Activated T-helper 1 cell treated with anti-CD3 and anti-CD28 coated beads, Interleukin-2, amount 50 U/mL, for 16 hours (primary cell): ENCODE measurements at places on chromosomes 4 and X.
A peak's percentile ranks its signal among the peaks of the same experiment; 100 is the strongest.

- no peak for DNase-seq
These were observed 15.3 kb downstream of the PDK3 start for GRCh38 chrX:24480400-24480865.

GRCh38 chrX:155334486-155335336 is at the start of gene CLIC2:
Gene CLIC2 (minus strand): TSS chrX:155334614. CDS start chrX:155334427, 187 bp downstream.
- DNase-seq, result no peak

DNA sequence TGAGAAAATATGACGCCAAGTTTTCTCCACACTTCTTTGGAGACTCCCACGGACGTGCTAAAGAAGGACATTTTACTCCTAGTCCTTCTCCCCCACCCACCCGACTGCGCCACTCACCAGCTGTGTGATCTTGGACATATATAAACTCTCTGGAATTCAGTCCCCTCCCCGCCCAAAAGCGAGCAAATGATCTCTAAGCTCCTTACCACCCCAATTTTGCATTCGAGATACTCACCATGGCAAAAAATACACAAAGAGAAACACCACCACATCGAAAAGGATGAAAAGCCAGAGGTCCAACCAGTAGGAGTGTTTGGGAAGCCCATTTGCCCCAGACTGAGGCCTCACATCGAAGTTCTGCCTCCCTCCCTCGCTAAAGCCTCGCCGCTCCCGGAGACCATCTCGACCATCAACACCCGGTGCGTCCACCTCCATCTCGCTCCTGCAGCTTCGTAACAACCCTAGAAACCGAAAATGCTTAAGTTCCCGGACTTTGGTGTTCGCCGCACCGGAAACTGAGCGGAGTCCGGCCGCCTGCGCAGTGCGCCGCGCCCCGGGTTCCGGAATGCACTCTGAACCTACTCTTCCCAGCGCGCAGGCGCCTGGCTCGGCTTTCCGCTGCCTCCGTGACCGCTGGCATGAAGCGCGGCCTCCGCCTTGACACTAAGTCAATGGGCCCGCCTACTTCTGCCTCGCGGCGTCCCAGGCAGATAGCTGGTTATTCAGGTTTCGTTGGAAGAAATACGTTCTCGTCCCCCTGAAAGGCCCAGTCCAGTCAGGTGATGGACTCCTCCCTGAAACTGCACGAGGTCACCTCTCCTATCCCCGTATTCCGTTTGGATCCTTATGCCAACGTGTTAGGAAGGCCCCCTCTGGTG is 21.6 kb downstream of the FABP2 start:
- DNase-seq, result peak; percentile 80

- no peak for DNase-seq
These were observed 70.6 kb downstream of the TMEM144 start for GRCh38 chr4:158280856-158281255.

GRCh38 chrX:21655901-21656586 is 2.1 kb downstream of the KLHL34 start:
- DNase-seq, result no peak

- no peak for DNase-seq
These were observed 181.4 kb upstream of the UGT8 start for GRCh38 chr4:114417214-114417613.

DNA sequence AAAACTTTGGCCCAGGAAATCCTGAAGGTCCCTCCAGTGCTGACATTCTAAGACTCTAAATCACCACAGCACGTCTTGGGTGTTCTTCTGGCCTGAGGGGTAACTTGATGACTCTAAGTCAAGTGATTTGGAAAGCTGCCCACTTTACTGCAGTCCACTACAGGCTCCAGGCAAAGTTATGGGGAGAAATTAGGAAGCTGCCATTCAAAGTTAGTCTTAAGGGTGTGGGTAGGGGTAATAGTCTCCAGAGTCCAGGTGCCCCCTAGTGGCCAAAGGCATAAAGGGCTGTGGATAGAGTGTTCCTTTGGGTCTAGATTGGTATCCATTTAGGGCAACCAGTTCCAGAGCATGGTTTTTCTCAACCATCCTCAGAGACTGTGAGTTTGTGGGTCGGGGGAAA is 38.7 kb upstream of the SLC16A2 start:
- peak; percentile 5 for DNase-seq

- DNase-seq, result no peak
These were observed 20.1 kb downstream of the GAK start for GRCh38 chr4:911871-912490.

DNA sequence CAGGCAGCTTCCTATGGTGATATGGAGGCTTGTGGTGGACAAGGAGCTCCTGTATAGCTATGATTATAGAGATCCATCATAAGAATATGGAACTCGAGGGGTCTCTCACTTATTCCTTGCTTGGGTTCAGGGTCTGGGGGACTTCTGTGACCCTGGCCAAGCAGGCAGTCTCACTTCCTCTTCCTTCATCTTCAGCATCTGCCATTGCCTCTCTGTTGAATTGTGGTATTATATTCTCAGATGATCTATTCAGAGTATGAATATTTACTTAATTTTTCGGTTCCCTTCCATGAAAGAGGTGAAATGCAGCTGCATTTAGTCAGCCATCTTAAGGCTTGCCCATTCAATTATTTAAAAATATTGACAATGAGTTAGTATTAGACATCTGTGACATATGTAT is 292.9 kb downstream of the SPIN4 start:
- DNase-seq, result no peak

- no peak for DNase-seq
These were observed 11.0 kb upstream of the OTC start for GRCh38 chrX:38341442-38341841.

- DNase-seq, result no peak
These were observed 93.6 kb upstream of the PTPN13 start for GRCh38 chr4:86500527-86500926.

GRCh38 chrX:134971926-134972325 is 18.9 kb upstream of the SMIM10 start:
- DNase-seq, result no peak

- DNase-seq, result no peak
These were observed 104.9 kb upstream of the GIMD1 start for GRCh38 chr4:106473515-106473914.

DNA sequence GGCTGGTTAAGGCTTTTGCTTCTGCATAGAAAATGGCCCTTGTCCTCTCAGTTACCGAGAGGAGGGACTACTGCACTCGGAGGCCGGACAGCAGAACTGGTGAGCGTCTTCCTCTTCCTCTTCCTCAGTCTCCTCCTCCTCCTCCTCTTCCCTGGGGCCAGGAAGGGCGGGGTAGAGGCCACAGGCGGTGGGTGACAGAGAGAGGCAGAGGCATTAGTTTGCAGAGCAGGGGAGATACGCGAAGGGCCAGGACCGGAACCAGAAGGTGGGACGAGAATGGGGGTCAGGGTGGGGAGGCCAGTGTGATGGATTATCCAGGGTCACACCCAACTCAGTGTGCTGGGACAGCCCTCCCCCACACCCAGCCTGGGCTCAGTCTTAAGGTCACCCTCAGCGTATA is 14.5 kb downstream of the IQSEC2 start:
- no peak for DNase-seq

GRCh38 chrX:74492720-74493201 is 71.5 kb downstream of the SLC16A2 start:
- no peak for DNase-seq

DNA sequence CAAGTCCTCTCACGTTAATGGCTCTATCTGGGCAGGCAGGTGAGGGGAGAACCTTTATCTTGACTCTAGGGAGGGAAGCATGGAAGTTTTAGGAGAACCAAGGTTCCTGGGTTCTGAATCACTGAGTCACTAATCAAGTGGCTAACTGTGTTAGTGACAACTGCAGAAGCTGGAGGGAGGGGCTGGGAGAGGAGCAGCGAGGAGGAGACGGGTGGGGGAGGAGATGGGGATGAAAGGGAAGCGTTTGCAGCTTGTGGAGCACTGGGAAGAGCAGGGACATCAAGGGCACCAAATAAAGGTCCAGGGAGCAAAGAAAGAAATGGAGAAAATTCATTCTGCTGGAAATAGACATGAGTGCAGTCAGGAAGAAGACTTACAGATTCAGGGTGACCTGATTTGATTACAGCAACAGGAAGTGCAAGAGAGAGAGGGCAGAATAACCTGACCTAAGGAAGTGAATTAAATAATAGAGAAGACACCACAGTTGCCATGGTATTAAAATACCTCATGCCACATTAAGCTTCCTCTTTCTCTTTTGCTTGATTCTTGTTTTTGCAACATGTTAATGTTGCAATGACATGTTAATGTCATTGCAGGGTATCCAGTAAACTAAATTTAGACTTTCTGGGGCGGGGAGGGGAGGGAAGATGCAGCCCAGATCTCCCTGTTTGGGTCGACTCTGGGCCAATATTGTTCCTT is 4.5 kb upstream of the SETD7 start:
- no peak for DNase-seq
